Femur (tissue), 1 donor: ENCODE measurements at places on chromosomes 7 and 10.

DNA sequence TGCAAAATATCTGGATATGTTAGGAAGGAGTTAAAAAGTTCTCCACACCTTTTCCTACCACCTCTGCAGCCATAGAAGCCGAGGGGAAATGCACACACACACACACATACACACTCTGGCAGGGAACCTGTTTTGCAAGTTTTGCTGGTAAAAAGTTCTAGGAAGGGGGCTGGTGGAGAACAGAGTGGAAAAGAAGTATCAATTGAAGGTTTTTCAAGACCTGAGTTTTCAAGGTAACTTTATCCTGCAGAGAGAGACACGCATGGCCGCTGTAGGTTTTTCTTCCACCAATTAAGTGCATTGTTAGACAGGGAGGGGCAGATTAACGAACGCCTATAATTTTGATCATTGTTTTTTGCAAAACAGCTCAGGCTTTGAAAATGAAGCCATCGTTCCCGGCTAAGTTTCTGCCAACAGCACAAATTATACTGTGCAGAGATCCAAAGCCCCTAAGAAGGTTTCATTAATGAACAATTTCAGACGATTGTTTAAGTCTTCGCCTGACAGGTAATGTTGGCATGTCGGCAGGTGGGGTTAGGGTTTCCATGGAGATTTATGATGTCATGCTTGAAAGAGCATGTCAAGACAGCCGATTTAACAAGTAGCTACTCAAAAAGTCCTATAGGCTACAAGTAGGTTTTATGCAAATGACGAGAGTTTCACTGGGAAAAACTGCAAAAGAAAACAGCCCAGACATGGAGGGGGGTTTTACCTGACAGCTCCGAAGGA lies 29.7 kb downstream of the KIAA1217 start:
- DNase-seq: no peak

GRCh38 chr7:147579148-147579547 lies 1011.4 kb upstream of the C7orf33 start:
- no peak for DNase-seq

DNA sequence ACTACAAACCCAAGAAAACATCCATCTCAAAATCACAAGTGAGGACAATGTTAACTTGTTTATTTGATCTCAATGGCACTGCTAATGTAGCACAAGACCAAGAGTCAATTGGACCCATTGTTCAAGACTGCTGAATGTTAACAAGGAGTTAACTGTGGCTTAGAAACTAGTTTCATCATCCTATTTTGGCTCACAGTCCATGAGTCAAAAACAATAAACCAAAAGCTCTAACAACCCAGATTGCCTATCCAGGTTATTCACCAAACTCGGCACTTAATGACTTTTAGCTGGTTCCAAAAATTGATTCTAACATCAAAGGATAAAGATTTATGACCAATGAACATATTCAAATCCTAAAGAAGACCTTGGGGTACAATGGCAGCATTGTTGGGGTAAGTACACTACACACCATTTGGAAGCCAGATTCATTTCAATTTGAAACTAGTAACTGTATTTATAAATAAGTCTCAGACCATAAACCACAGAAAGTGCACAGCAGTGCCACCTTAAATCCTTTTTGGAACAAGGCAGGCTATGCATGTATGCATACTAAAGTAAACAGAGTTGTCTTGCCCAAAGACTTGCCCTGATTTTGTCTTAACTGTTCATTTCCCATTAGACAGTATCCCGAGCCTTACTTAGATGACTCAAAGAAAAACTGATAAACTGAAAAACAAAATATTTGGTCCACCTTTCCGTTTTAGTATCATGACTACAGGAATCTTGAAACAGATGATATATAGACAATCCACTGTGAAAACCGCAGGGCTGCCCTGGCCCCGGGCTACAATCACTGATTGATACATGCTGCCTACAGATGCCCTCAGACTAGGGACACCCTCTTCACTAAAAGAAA lies 84.5 kb downstream of the SRPK2 start:
- no peak for DNase-seq

- DNase-seq: no peak
Measured at GRCh38 chr10:82399850-82400249, 524.9 kb downstream of the NRG3 start.

- DNase-seq: no peak
Measured at GRCh38 chr10:59907537-59907917, 1.2 kb upstream of the CCDC6 start.

DNA sequence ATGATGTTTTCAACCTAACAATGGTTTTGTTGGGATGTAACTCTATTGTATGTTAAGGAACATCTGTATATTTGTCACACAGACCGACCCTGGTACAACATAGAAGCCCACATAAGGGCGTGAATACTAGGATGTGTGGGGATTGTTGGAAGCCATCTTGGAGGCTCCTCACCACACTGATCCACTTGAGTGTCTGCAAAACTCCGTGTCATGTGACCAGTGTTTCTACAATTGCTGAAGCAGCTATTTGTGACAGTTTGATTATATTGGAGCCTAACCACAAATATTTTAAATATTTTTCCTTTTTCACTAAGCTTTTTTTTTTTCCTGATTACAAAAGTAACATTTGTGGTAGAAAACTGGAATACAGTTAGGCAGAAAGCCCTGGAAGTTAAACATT lies 27.9 kb downstream of the RALA start:
- no peak for DNase-seq

GRCh38 chr7:80876894-80877414 lies 41.9 kb downstream of the SEMA3C start:
- DNase-seq: no peak
